Hematopoietic multipotent progenitor cell treated with erythropoietin and hydrocortisone succinate and interleukin-3 and kit ligand, for 15 days (in vitro differentiated cells): ENCODE measurements at places on chromosomes 5 and 9.

- DNase-seq = no peak
Measured at GRCh38 chr5:117414926-117415325, 840.3 kb upstream of the SEMA6A start.

GRCh38 chr9:136530461-136531089 is 15.3 kb downstream of the NOTCH1 start:
- DNase-seq = no peak

DNA sequence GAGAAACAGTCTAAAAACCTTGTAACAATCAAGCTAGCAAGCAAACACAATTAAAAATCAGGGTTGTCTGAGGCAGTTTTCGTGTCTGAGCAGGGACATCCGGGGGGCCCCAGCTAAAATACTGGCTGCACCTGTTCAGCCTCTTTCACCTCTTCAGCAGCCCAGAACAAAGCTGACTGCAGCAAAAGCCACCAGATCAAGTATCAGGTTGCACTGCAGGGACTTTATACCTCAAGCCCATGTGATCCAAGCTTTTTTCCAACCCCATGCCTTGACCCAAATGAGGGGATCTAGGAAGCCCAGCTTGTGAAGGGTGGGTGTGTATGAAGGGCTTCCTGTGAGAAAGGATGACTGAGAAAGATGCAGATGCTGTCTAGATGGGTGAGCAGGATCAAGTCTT is 133.4 kb downstream of the SEMA6A start:
- no peak for DNase-seq

GRCh38 chr9:94643176-94643575 is 3.9 kb upstream of the FBP1 start:
- no peak for DNase-seq

DNA sequence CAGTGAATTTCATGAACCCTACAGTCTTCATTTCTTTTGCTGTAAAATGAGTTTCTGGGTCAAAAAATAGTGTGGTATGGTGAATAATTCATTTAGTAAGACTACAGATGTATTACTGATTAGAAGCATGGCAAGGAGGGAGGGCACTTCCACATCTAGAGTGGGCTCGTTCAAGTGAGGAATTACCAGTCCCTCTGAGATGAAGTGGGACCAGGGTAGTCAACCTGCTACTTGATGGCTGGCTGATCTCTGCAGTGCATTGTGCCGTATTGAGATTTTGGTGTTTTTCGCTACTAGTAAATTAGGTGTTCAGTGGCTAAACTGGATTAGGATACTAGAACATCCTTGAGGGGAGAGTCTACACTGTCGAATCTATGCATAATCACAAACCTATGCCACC is 10.8 kb downstream of the CDC37L1 start:
- no peak for DNase-seq

GRCh38 chr9:99595796-99596195 is 225.9 kb upstream of the NR4A3 start:
- no peak for DNase-seq

- no peak for DNase-seq
Measured at GRCh38 chr9:81776390-81776789, 87.0 kb upstream of the TLE1 start.

DNA sequence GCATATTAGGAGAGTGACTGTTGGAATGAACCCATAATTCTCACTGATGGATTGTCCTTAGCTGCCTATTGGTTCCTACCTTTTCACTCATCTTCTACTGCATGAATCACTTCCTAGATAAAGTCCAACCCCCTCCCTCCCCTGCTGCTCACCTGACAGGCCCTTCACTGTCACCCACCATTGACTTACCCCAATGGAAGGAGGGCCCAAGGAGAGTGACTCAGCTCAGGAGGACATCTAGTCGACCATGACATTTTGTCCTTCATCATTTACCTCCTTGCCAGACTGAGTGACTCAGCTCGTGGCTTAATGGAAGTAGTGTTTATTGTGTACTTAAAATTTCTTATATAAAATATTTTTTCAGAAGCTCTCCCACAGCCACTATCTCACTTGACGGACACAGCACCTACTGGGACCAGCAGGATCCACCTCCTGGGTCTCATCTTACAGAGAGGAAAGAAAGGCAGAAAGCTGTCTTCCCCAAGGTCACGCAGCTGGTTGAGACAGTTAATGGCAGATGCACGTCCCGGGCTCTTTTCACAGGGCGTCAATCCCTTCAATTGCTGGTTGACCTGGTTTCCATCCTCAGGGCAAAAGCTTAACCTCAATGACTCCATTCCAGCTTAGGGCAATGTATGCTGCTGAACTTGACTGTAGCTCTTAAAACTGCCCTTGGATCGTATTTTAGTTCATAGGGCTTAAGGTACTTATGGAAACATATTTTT is 142.3 kb downstream of the MARCHF11 start:
- no peak for DNase-seq

DNA sequence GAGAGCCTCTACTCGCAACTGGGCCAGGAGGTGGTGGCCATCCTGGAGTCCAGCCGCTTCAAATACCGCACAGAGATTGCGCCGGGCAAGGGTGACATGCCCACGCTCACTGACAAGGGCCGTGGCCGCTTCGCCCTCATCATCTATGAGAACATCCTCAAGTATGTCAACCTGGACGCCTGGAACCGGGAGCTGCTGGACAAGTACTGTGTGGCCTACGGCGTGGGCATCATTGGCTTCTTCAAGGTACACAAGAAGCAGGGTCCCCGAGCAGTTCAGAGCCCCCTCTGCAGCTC is 13.5 kb downstream of the NDST1 start:
- no peak for DNase-seq

- no peak for DNase-seq
Measured at GRCh38 chr9:113350107-113350661, 843 bp downstream of the BSPRY start.

DNA sequence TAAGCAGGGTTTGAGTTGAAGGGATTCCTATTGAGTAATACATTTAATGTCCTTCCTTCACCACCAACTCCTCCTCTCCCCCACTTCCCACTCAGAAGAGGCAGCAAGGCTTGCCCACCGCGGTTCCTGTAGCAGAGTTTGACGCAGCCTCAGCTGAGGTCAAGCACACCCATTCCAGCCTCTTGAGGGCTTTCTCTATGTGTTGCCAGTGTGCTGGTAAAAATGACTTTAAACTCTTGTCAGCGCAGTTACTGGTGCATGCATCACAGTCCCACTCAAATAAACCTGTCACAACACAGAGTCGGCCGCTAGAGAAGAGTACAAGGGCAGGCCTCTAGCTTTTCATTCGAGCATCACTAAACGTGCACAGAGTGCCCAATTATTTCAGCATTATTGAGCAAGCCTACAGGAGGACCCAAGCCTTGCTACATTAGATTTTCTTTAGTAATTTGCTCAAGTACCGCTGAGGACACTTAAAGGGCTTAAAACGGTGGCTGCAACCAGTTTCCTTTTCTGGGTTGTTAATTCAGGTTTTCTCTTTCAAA is 79.6 kb downstream of the TLE4 start:
- no peak for DNase-seq

DNA sequence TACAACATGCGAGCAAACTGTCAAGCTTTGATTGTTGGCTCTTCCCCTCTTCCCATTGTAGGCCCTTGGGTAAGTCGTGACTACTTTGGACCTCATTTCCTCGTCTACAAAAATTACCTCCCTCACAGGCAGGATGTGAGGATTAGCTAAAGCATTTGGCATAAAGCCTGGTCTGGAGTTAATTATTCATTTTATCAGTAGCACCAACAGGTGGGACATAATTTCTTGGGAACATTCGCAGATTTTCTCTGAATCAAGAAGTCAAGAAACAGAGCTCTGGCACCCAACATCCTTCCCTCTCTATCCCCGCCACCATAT is 39.9 kb upstream of the SEMA6A start:
- no peak for DNase-seq

DNA sequence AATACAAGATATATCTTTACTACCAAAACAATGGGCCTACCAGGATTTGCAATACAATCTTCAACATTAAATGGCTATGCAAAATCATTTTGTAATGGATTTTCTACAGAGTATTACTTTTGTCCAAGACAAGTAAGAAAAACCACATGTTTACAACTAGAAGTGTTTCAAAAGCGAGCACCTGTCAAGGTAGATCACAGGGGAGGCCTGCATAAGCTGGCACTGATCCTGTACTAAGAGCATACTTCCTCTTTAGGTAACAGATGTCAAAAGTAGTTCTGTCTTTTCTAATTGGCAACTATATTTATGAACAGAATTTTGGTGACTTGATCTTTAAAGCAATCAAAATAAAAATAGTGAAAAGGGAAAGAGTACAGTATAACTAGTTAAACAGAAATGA is 249.0 kb downstream of the MLLT3 start:
- no peak for DNase-seq

DNA sequence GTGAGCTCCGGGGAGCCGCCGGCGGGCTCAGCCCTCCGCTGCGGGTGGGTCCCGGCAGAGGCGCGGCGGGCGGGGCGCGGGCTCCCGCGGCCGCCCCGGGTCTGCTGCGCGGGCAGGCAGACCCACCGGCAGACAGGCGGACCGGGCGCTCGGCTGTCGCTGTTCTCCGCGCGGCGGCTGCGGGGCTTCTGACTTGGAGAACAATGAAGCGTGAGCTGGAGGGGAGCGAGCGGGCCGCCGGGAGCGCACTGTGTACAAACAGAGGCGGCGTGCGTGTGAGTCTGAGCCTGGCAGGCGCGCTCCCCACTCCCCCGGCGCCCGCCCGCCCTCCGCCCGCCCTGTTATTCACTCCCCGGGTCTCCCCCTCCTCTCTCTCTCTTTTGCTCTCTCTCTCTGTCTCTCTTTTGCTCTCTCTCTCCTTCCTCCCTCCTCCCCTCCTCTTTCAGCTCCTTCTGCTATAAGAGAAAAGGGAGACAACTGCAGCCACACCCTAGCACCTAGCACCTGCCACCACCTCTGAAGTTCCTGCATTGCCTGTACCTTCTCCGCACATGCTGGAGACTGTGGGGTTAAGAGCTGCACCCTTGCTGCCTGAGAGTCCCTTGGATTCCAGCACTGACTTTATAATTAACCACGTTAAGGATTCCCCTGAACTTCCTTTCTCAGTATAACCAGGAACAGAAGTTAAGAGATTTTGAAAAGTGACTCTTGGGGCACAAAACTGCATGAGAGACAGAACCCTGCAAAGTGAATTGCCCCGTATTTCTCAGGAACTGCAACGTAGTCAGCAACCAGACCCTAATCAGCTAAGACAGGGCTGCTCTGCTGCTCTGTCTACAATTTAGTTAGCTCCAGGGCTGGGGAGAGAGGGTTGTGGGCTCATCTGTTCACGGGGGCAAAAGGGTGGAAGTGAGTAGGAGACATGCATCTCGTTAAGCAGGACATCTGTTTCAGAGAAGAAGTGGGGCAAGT is at the start of gene EDIL3:
Gene EDIL3, minus strand, starts transcription at position 277 of the 972 bp plus-strand sequence. CDS start 506 bp downstream, outside the sequence.
- no peak for DNase-seq
